ENCODE measurements at places on chromosomes 4 and X.
A peak's percentile ranks its signal among the peaks of the same experiment; 100 is the strongest.

DNA sequence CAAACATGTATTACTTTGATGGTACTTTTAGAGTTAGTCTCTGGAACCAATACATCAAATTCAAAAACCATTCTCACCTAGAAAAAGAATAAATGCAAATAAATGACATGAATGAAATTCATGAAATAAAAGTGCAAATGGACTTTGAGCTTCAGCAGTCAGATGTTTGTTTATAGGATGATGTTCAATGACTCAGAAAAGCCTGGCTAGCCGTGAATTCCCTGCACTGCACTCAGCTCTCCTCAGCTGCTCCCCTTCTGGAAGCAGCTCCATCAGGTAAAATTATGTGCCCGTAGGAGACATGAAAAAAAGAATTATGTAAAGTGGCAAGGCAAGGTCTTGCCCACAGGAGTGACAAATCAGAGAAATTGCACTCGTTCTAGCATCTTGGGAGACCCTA is 390.6 kb downstream of the GPM6A start:
- no peak for DNase-seq

- no peak for DNase-seq
Observed at GRCh38 chr4:72536443-72536842, 32.6 kb downstream of the ADAMTS3 start.

- no peak for DNase-seq
Observed at GRCh38 chr4:188168726-188169373, 29.6 kb downstream of the TRIML1 start.

DNA sequence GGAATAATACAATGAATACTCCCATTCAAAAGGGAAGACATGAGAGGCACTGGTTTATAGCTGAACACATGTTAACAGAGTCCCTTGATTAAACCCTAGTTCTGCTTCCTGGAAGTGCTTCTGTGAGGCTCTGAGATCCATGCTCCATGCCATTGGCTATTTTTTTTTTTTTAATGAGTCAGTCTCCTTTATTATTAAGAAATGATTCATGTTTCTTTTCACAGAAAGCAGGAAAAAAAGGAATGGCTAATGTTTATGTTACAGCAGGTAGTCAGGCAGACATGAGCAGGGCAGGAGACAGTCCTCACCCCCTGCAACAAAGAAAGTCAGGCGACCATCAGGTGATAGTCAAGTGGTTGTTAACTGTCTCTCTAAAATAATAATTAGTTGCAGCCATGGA is 598.7 kb downstream of the EPHA5 start:
- no peak for DNase-seq

DNA sequence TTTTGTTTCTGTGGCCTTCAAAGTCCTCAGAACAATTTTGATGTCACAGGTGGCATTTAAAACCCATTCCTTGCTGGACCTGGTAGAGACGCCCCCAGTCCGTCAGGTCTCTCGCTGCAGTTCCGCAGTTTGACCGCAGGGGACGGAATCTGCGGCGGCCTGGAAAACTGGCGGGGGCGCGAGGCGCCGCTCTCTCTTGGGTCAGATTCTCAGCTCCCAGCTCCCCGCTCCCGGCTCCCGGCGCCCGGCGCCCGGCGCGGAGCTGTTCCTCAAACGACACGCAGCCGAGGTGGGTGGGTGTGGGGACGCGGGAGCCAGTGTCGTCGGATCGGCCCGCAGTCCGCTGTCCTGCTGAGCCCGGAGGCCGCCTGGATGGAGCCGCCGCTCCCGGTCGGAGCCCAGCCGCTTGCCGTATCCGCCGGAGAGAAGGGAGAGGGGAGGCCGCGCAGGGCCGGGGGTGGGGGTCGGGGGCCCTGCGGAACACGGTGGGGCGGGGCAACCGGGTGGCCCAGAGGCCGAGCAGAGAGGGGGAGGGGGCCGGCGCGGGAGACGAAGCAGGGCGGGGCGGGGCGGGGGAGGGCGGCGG is at the start of gene OCRL:
Gene OCRL, plus strand, starts transcription at position 192 of the 586 bp plus-strand sequence. Its CDS starts 181 bp downstream, at position 373.
- DNase-seq: peak; percentile 41

DNA sequence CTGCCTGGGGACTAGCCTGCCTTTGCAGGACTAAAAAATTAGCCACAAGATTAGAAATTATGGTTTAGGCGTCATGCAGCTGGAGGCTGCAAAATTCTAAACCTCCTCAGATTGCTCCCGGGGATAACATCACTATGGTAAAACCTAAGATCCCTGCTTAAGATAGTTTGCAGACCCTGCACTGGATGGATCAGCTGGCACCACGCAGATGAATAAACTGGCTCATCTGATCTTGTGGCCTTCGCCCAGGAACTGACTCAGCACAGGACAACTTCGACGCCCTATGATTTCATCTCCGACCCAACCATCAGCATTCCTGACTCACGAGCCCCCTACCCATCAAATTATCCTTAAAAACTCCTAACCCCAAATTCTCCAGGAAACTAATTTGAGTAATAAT is 482.4 kb downstream of the SPRY1 start:
- DNase-seq: no peak

DNA sequence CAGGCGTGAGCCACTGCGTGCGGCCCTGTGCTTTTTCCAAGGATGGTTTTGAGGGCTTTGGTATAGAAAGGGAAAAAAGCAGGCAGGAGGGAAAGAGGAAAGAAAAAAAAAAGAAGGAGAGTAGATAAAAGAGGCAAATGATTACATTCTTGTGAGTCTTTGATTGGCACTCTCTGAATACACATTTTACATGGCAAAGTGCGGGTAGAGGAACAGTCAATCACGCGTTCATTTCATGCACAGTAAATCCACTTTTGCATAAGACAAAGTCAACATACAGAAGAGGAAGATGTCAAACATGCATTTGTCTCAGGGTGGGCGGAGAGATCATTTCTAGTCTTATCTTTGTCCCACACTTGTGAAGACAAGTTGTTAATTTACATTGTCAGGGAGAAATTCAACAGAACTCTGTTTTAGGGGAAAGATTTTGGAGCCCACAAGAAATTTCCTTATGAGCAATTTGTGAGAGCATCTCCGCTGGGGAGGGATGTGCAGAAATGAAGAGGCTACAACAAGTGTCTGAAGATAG is 183.2 kb downstream of the DHRSX start:
- DNase-seq: no peak

DNA sequence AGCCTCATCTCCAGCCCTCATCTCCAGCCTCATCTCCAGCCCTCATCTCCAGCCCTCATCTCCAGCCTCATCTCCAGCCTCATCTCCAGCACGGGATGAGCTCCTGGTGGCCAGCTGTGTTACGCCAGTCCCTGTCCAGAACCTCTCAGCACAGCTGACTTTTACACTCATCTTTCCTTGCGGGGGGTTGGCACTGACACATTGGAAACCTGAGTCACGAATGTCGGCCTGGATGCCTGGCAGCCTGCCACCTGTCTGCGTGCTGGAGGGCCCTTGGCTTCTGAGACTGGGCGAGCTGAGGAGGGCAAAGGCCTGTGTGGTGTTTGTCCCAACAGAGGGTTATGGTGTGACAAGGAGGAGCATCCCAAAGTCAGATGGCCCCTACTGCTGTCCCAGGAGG is 66.1 kb upstream of the HGFAC start:
- DNase-seq: no peak

Measured in naive thymus-derived CD8-positive, alpha-beta T cell (primary cell).